ENCODE measurements at places on chromosomes 11 and 22.
A peak's percentile ranks its signal among the peaks of the same experiment; 100 is the strongest.

DNA sequence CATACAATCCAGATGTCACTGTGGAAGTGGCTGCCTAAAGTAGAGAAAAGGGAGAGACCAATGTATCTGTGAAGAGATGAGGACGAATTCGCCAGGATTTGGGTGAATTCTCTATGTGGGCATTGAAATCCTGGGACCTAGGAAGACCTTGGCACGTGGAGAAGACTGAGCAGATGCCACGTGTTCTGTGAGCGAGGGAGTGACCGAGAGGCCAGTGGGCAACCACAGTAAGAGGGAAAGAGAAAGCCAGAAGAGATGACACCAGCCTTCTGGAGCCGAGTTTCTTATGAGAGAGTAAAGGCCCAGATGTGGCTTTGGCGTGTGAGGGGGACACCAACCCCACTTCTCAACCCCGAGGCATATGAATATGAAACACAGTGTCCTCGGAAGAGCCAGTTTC lies 228.1 kb downstream of the BUD13 start:
- DNase-seq: peak; percentile 11

DNA sequence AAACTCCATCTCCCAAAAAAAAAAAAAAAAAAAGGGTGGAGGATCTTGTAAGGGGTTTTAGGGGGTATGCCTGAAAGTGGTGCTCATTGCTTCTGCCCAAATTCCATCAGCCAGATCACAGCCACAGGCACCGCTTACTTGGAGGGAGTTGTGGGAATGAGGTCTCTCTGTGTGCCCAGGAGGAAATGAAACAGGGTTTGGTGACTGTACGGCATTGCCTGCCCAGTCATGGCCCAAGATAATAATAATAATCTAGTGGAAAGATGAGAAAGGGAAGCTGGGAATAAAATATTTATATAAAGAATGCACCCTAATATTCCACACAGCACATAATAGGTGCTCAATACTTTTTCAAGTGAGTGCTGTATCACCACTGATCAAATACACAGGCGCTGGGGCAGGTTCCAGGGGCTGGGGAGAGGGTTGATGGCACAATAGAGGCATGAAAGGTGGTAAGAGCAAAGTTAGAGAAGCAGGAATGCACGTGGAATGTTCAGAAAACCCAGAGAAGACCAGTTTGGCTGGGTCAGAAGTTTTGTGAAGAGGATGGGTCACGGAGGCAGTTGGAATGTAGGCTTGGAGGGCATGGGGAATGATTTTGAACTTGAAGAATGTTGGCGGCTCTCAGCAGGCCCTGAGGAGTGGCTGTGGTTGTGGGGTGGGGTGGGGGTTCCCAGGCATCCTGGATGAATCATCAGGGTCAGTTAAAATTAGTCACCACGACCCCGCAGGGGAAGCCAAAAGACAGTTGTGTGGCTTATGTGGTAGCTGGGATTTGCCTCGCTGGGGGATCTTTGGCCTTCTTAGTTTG lies 12.5 kb upstream of the MB start:
- DNase-seq: no peak

DNA sequence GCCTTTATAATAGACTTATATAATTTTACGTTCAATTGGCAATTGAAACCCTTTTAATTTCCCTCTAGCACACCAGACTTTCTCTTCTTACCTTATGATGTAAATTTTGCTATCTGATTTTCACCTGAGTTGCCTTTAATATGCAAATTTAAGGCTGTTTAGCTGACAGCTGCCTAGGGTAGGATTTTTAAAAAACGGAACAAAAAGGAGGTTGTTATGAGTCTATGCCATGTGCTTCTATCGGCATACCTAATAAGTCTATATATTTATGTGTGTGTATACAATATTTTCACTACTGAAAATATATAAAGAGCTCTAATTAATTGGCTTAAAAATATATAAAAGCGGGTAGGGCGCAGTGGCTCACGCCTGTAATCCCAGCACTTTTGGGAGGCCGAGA lies 11.8 kb upstream of the SELENOH start:
- no peak for DNase-seq

DNA sequence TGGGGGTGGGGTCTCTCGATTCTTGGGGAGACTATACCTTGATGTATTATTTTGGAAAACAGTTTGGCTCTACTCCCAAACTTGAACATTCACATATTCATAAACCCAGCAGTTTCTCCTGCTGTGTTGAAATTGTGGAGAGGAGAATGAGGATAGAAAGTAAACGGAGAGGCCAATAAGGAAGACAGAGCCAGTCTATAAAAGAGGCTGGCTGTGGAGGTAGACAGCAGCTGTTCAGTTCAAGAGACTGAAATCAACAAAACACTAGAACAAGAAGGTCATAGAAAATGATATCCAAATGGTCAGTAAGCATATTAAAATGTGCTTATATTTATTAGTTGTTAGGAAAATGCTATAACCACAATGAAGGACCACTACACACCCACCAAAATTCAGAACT lies 1.9 kb upstream of the MOGAT2 start:
- no peak for DNase-seq

DNA sequence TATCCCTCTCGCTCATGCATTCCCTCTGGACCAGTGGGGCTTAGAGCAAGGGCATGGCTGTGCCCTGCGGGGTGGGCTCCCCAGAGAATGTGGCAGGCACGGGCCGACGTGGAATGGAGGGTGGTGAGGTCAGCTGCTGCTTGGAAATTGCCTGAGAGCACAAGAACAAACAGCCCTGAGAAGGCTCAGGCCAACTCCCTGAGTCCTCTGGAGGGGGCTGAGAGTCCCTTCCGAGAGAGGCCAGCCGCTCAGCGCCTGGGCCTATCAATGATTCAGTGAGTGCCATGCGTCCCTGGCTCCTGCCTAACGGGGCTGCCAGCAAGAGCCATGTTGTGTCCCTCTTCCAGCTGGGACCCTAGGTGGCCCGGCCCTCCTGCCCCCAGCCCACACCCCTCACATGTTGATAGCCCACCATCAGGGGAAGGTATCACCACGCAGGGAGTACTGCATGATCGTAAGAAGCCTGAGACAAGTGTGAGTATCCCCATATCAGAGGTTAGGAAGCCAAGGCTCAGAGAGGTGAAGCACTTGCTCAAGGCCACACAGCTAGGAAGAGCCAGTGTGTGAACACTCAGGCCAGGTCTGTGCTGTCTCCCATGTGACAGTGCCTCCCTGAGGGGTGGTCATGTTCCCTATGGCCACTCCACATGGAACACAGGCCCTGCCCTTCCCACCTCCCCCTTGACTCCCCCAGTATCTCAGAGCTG lies 55.8 kb downstream of the NECTIN1 start:
- no peak for DNase-seq

DNA sequence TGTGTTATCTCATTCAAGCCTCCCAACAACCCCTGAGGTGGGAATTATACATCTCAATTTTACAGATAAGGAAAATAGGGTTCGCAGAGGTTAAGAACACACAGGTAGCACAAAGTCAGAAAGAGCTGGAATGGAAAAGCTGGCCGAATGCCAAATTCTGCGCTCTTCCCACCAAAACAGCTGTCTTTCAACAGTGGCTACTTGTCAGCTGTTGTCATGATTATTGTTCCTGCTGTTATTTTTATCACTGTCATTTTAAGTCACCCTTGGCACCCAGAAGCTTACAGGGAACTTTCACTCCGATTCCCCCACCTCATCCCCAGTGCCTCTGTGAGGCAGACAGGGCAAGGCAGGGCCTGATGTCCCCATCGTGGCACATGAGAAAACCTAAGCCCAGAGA lies 74.5 kb upstream of the CSNK2A3 start:
- no peak for DNase-seq
